Non-pigmented ciliary epithelial cell (primary cell): ENCODE measurements at places on chromosomes 1 and 21.

DNA sequence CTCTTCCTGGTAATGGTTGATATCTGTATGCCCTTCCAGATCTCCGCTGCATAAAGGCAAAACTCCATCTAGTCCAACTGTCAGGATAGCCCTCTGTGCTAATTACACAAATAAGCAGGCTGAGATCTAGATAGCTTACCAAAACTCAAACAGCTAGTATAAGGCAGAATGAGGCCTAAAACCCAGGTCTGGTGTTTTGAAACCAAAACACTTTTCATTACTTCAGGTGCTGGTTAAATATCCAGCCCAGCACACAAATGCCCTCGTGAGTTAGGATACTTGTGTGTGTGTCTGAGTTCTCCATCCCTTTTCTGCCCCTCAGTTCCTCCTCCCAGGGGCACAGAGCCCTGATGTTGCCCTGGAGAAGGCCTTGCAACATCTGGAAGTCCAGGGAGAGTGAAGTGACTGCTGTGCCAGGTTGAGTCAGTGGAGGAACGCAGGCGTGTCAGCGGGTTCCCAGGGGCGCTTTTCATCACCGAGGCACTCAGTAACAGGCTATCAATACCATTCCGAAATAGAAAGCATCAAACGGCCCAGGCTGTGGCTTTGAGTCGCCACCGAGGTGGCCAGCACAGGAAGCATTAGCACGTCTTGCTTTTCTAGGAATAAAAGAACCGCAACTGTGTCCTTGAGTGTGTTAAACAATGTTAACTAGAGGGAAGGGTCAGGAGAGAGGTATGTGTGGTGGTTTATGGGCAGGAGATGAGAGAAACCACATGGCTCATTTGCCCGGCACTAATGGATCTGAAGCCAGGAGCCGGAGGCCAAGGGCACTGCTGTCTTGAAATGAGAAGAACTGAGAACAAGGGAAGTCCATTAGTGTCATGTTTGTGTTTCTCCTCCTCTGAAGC is 90.7 kb upstream of the WLS start:
- DNase-seq = no peak

- no peak for DNase-seq
Measured at GRCh38 chr1:154342132-154342531, 16.8 kb downstream of the ATP8B2 start.

GRCh38 chr1:61204528-61204927 is 122.2 kb downstream of the NFIA start:
- DNase-seq = no peak

GRCh38 chr1:181910905-181911304 is 150.6 kb downstream of the ZNF648 start:
- no peak for DNase-seq

DNA sequence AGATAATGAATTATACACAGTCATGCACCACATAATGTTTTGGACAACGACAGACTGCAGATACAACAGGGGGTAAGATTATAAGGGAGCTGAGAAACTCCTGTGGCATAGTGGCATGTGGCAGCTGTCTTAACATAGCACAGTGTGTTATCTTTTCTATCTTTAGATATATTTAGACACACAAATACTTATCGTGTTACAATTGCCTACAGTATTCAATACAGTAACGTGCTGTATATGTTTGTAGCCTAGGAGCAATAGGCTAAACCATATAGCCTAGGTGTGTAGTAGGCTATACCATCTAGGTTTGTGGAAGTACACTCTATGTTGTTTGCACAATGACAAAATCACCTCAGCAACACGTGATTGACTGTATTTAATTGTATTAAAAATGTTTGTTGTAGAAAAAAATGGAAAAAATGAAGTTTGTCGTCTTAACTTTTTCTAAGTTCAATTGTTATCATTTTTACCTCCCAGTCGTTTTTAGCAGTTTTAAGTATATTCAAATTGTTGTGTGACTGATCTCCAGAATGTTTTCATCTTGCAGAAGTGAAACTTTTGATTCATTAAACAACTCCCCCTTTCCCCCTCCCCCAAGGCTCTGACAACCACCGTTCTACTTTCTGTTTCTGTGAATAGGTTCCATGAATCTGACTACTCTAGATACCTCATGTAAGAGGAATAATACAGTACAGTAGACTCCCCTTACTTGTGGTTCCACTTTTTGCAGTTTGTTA is 351.0 kb upstream of the B3GALT2 start:
- DNase-seq = no peak

- DNase-seq = no peak
Measured at GRCh38 chr1:15417059-15417934, 7.6 kb downstream of the EFHD2 start.

GRCh38 chr1:34796990-34797389 is 4.2 kb downstream of the GJA4 start:
- no peak for DNase-seq

DNA sequence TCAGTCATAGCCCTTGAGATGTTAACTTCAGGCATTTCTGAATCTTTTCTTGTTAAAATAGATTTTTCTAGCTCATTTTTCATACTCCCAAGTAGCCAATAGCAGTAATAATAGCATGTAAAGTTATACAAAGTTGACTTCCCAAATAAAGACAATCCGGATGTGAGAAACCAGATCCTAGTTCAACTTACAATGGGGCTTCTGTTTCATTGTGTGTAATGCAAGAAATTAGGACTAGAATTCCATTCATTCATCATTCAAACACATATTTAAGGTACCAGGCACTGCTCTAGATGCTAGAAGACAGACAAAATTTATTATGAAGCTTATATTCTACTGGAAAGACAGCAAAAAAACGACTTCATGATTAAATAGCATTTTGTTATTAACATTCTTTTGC is 240.3 kb downstream of the OLFM3 start:
- DNase-seq = no peak

- no peak for DNase-seq
Measured at GRCh38 chr1:4483021-4483625, 171.3 kb upstream of the AJAP1 start.

GRCh38 chr1:163766257-163766918 is 444.6 kb downstream of the NUF2 start:
- DNase-seq = no peak

DNA sequence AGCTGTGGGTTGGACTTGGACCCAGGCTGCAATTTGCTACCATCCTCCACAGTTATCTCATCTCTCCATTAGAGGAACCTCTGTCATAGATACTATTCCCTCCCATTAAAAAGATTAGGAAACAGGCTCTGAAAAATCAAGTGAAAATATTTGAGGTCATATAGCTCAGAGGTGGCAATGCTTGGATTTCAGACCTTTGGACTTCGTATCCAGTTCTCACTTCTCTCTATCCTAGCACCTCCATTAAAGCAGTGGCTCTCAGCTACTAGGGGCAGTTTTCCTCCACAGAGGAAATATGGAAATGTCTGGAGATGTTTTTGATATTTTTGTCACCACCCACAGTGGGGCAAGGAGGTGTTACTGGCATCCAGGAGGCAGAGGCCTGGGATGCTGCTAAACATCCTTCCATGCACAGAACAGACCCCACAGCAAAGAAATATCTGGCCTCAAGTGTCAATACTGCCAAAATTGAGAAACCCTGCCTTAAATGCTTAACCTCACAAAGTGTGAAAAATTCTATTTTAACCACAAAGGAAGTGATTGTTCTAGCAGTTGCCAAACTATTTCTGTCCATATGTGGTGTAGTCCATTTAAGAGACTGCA is 54.1 kb downstream of the C8A start:
- DNase-seq = no peak

- no peak for DNase-seq
Measured at GRCh38 chr1:97869441-97869840, 51.4 kb downstream of the DPYD start.

DNA sequence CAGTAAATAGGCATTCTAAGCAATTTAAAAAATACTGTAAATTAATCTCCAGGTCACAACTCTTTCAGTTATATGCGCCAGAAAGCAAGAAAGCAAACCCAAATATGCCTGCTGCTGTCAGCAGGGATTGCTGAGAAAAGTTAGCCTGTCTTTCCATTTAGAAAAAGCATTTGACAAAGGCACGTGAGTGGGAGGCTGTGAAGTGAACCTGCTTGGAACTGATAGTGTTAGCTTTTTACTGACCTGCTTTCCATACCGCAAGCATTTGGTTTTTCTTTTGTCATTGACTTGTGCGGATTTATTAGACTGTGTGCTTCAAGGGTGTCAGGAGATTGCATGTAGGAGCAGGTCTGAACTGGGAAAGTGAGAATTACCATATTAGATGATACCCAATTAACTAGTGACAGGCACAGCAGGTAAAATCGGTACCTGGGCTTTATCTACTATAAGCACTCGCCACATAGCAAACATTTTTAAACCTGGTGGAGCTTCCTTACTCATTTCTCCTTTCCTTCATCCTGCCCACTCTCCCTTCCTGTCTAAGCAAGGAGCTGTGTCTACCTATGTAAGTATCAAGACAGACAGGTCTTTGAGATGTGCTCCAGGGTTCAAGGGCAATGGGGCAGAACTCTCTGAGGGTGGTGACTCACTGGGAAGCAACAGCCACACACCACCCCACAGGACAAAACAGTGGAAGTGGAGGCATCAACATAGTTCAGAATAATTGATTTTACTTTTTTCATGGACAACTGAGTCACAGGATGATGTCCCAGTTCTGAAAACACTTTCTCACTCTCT is 323.9 kb downstream of the DISC1 start:
- no peak for DNase-seq

- no peak for DNase-seq
Measured at GRCh38 chr1:48040154-48040553, 43.0 kb upstream of the TRABD2B start.

GRCh38 chr1:49630156-49630555 is 393.6 kb downstream of the AGBL4 start:
- no peak for DNase-seq

DNA sequence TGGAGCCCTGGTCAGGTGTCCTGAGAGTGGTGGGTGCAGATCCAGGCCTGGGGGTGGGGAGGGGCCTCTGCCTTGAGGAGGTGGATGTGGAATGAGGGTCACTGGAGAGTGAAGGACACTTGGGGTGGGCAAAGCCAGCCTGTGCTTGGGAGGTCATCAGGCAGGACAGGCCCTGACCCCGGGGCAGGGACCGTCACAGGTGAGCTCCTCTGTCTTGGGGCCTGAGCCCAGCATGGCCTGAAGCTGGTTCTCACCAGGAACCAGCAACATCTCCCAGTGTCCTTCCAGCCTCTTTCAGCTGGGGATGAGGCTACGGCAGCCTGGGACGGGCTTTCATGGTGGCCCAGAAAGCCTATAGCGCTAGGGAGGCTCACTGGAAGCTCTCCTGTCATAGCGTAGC is 831 bp upstream of the KRTAP10-2 start:
- DNase-seq = no peak

- no peak for DNase-seq
Measured at GRCh38 chr21:29583424-29583924, 284.8 kb downstream of the BACH1 start.

DNA sequence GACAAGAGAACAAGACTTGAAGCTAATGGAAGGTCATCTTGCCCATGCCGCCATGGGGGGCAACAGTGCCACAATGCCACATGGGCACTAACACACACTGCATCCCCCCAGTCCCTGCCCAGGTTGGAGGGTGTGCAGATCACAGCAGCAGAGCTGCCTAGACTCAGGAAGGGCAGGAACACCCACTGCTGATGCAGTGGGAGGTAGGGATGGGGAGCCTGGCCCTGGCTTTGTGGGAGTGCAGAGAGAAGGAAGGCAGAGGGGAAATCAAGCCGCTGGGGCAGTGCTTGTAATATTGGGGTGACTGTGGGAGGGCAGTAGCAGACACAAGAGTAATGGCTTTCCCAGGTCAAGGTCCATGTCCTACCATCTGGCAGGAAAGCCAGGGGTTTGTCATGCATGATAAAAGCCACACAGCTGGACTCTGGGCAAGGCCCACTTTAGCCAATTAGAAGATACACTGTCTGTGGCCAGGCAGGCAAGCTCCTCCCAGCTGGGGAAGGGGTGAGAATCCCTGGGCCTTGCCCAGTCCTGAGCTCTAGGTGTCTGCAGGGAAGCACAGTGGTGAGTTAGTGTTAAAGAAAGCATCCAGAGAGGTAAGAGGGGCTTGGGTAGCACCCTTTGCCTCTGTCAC is 25.4 kb upstream of the MEF2D start:
- no peak for DNase-seq

- no peak for DNase-seq
Measured at GRCh38 chr1:20732071-20732587, 374 bp downstream of the SH2D5 start.

- no peak for DNase-seq
Measured at GRCh38 chr21:16070207-16070651, 340.4 kb downstream of the USP25 start.

- DNase-seq = no peak
Measured at GRCh38 chr1:63148825-63149645, 173.3 kb upstream of the FOXD3 start.

DNA sequence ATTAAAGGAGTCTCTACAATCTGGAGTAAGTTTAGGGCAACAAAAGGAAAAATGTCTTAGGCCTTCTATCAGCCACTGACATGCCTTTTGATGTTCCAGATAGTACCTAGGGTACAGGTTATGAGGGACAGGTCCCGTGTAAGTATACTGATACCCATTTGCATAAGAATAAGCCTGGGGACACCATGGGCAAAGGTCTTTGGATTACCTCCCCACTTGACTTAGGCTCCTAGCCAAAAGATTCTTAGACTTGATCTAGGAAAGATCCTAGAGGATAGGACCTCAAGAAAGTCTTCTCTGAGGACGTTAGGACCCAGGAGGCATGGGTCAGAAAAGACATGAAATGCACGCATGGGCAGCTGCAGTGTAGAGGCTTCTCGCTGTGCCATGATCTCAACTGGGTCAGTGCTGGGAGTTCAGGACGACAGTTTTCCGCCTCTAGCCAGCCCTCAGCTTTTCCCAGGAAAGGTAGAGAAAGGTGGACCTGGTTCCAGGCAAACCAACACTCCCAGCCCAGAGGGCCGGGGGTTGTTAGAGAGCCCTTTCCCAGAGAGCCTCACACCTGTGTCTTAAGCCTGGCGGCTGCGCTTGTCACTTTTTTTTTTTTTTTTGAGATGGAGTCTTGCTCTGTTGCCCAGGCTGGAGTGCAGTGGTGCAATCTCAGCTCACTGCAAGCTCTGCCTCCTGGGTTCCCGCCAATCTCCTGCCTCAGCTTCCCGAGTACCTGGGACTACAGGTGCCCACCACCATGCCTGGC is 26.6 kb downstream of the MSTO1 start:
- DNase-seq = no peak

- DNase-seq = no peak
Measured at GRCh38 chr1:182325339-182325738, 66.3 kb downstream of the GLUL start.

DNA sequence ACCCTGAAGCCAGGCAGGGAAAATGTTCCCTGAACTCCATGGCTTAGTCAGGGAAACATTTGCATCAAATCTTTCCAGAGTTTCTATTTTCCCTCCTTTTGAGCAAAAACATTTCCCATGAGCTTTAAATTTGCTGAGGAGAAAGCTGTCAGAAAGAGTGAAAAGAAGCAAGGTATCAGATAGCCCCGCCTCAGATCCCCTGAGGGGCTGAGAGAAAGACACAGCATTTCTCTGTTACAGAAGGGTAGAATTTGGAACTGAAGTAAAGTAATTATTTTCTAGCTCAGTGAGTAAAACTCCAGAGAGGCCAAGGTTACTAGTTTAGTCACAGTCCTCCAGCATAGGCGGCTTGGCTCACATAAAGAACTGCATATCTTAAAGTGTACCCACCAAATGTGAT is 10.6 kb downstream of the FMO1 start:
- no peak for DNase-seq
